Activated CD8-positive, alpha-beta T cell treated with anti-CD3 and anti-CD28 coated beads, Interleukin-2, amount 10 ng/mL, durations not matched to agents 7 days and 5 days (primary cell): ENCODE measurements at places on chromosomes 6 and 20. TPM values are rescaled to one million over a fixed set of nuclear protein-coding genes. Genes with fewer than 3 reads are reported as not detected.

Gene SLPI
- total RNA-seq: not detected

Gene STMND1
- not detected for total RNA-seq

Gene MAFB
- total RNA-seq: 0.08 TPM

Gene HSPA1L
- total RNA-seq: 3.0 TPM

Gene KCNQ5
- total RNA-seq: 10.0 TPM

Gene ZFP57
- total RNA-seq: not detected

Gene CUTA
- total RNA-seq: 187 TPM

Gene PRSS35
- total RNA-seq: not detected

- peaks cover 28% of the 10 kb centered on the region for H3K27me3 ChIP-seq
- H3K4me1 ChIP-seq: peaks cover 11% of the 10 kb centered on the region
- no peaks in the 10 kb centered on the region for H3K36me3 ChIP-seq
Observed at GRCh38 chr6:6703699-6704098, 115.2 kb downstream of the LY86 start.

DNA sequence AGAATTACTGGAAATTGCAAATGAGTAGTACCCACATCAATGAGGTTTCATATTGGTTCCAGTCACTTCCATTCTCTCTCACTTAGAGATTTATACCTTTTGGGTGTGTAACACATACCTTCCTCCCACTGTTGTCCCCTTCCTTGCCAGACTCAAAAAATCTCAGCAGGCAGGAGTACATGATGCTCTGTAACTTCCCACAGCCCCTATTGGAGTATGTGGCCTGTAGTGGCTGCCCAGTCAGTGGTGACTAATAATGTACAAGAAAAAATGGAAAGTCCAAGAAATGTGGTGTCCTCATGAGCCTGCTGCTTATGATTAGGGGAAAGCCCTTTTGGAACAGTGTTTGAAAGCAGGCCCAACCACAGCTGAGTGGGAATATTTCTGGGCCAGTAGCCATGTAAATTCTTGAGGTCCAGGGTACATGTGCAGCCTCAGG, 312.0 kb downstream of the ZFAND3 start:
- H3K27ac ChIP-seq: no peak overlapping the region
- no peaks in the 10 kb centered on the region for H3K27me3 ChIP-seq
- H3K36me3 ChIP-seq: peaks cover 8% of the 10 kb centered on the region
- peaks cover 11% of the 10 kb centered on the region for H3K4me1 ChIP-seq

GRCh38 chr20:24436160-24436559, 33.3 kb upstream of the SYNDIG1 start:
- H3K27ac ChIP-seq: no peak overlapping the region
- no peak overlapping the region for H3K4me3 ChIP-seq
- H3K36me3 ChIP-seq: no peaks in the 10 kb centered on the region
- H3K27me3 ChIP-seq: peaks cover 9% of the 10 kb centered on the region
- H3K4me1 ChIP-seq: no peaks in the 10 kb centered on the region
- no peak for DNase-seq

GRCh38 chr20:22815206-22815551, 219.9 kb upstream of the SSTR4 start:
- H3K4me3 ChIP-seq: no peak overlapping the region
- no peaks in the 10 kb centered on the region for H3K4me1 ChIP-seq
- H3K27me3 ChIP-seq: no peaks in the 10 kb centered on the region
- DNase-seq: no peak
- H3K36me3 ChIP-seq: no peaks in the 10 kb centered on the region

DNA sequence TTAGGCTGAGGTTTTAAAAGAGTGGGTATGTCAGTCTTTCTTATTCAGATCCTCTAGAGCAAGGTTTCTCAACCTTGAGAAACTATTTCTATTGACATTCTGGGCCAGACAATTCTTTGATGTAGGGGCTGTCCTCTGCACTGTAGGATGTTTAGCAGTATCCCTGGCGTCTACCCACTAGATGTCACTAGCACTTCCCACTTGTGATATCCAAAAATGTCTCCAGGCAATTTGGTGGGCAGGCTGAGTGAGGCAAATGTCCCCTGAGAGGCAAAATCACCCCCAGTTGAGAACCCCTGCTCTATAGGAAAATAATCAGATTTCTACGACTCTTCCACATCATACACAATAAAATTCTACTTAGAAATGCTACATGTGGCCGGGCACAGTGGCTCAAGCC, 7.7 kb upstream of the ZKSCAN8 start:
- no peak overlapping the region for H3K27ac ChIP-seq
- peak; percentile 51 for DNase-seq

- DNase-seq: no peak
- no peak overlapping the region for H3K27ac ChIP-seq
- H3K36me3 ChIP-seq: peaks cover 37% of the 10 kb centered on the region
- H3K27me3 ChIP-seq: no peaks in the 10 kb centered on the region
Observed at GRCh38 chr6:142937986-142938385, 7.0 kb downstream of the HIVEP2 start.

GRCh38 chr6:85472744-85473143, 22.9 kb downstream of the NT5E start:
- H3K4me3 ChIP-seq: no peak overlapping the region
- no peak overlapping the region for H3K27ac ChIP-seq
- H3K4me1 ChIP-seq: peaks cover 13% of the 10 kb centered on the region
- peaks cover 8% of the 10 kb centered on the region for H3K36me3 ChIP-seq
- DNase-seq: no peak

DNA sequence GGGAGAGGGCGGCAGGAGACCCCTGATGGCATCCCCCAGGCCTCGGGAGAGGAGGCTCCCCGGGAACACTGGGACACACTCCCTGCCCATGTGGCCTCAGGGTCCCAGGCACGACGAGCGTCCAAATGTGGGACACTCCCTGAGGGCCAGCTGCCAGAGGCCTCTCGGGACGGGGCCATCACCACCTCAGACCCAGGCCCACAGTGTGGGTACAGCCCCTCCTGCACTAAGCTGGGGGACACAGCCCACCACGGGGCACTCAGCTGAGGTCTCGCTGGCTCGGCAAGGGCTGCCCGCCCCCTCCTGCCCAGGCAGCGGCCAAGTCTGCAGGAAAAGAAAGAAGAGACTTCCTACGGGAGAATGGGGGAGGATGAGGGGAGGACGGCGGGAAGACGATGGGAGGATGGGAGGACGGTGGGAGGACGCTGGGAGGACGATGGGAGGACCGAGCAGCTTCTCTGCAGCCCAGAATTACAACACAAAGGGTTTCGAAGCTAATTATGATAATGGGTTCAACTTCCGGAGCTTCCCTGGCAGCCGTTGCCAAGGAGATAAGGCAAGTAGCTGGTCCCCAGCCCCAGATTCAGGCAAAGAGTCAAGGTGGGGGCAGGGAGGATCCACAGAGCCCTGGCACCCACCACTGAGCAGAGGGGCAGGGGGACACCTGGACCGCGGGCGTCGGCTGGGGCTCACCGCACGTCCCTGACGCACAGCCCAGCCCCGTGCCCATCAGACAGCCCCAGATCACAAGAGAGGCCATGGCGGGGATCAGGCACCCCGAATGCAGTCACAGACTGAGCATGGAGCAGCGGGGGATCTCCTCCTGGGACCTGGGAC, 17.5 kb downstream of the KCNQ2 start:
- no peak overlapping the region for H3K27ac ChIP-seq
- H3K4me3 ChIP-seq: no peak overlapping the region
- H3K36me3 ChIP-seq: no peaks in the 10 kb centered on the region
- H3K4me1 ChIP-seq: no peaks in the 10 kb centered on the region
- peaks cover 10% of the 10 kb centered on the region for H3K27me3 ChIP-seq

DNA sequence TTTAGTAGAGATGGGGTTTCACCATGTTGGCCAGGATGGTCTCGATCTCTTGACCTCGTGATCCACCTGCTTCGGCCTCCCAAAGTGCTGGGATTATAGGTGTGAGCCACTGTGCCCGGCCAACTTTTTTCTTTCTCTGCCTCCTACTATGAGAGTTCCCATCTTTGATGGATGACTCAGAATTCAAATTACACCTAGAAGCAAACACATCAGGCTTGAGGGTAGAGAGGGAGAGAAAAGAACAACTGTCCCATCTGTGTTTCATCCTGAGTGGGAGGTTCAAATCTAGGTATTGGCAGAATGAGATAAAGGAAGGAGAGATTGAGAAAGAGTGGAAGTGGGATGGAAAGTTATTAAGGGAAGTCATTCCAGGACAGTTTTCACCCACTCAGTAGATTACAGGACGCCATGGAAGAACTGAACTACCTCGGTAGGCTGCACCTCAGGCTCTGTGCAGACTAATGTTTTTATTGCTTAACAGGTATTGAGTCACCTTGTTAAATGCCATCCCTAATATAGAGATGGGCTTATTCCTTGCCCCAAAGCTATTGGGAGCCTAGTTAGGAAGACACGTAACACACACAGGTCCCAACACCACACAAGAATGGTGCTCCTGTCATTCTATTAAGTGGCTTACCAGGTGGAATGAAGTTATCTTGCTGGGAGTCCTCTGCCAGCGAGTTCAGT, 275.7 kb downstream of the SOX4 start:
- no peaks in the 10 kb centered on the region for H3K27me3 ChIP-seq
- peaks cover 16% of the 10 kb centered on the region for H3K4me1 ChIP-seq
- no peak for DNase-seq
- H3K36me3 ChIP-seq: no peaks in the 10 kb centered on the region
- no peak overlapping the region for H3K27ac ChIP-seq
- no peak overlapping the region for H3K4me3 ChIP-seq

- no peak for DNase-seq
- peaks cover 28% of the 10 kb centered on the region for H3K4me1 ChIP-seq
- H3K27ac ChIP-seq: no peak overlapping the region
- H3K36me3 ChIP-seq: peaks cover 26% of the 10 kb centered on the region
- H3K27me3 ChIP-seq: no peaks in the 10 kb centered on the region
- no peak overlapping the region for H3K4me3 ChIP-seq
Observed at GRCh38 chr20:2889209-2889608, 15.9 kb downstream of the PTPRA start.

DNA sequence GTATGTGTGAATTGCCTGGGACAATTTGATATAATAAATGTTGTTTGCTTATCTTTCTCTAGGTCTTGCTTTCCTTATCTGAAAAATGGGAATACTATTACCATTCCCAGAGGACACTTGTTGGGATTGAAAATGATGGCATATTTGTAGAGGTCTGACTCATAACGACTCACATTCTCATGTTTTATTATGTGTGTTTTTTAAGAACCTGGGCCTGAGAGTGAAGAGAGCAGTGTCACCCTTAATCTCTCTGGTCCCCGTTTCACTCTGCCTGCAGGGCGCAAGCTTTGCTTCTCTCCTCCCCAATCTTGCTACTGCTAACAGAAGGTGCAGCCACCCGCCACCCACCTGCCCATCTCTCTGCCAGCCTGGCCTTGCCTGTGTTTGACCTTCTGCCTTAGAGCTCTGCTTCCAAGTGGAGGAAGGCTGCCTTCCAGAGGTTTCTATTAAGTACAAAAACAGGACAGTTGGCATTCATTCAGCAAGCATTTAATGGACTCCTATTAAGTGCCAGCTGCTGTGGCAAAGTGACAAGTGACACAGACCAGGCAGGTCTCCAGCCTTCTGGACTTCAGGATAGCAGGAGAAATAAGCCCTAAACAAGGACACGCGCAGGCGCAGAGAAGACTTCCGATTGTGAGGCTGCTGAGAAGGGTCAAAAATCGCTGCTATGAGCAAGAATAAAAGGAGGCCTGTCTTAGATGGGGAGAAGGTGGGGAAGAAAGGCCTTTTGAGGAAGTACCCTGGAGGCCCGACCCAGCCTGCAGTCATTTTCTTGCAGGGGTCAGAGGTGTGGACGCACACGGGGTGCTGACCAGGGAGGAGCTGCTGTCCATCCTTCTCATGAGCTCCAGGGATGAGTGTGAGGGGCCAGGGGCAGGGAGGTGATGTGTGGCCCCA, 112.5 kb downstream of the JPH2 start:
- H3K27me3 ChIP-seq: peaks cover 11% of the 10 kb centered on the region
- DNase-seq: no peak
- H3K36me3 ChIP-seq: no peaks in the 10 kb centered on the region

DNA sequence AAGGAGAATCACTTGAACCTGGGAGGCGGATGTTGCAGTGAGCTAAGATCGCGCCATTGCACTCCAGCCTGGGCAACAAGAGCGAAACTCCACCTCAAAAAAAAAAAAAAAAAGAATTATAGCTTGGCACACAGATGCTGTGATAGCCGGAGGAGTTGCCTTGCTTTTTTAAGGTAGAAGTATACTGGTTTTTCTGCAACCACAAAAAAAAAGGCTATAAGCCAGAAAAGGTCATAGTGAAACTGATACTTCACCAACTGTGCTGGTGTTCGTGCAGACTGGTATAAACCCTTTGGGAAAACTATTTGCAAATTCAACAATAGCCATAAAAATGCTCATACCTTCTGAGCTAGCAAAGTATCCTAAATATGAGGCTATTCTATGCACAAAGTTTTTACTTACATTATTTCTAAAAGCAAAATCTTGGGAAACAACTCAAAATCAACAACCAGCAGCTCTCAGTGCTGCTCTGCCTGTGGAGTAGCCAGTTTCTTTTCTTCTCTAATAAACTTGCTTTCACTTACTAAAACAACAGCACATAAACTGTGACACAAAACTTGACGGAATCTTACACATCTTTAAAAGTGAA, 44.0 kb downstream of the B4GALT5 start:
- H3K36me3 ChIP-seq: peaks cover 7% of the 10 kb centered on the region
- H3K4me1 ChIP-seq: peaks cover 42% of the 10 kb centered on the region
- peak; percentile 46 for DNase-seq
- H3K27ac ChIP-seq: peak overlapping the region; percentile 80
- peaks cover 4% of the 10 kb centered on the region for H3K27me3 ChIP-seq
- H3K4me3 ChIP-seq: peak overlapping the region; percentile 57

GRCh38 chr6:25392372-25392771, 113.2 kb downstream of the CARMIL1 start:
- H3K4me3 ChIP-seq: no peak overlapping the region
- no peaks in the 10 kb centered on the region for H3K27me3 ChIP-seq
- H3K27ac ChIP-seq: no peak overlapping the region
- no peaks in the 10 kb centered on the region for H3K36me3 ChIP-seq
- peaks cover 2% of the 10 kb centered on the region for H3K4me1 ChIP-seq

- H3K27ac ChIP-seq: no peak overlapping the region
- H3K36me3 ChIP-seq: peaks cover 5% of the 10 kb centered on the region
- no peak overlapping the region for H3K4me3 ChIP-seq
Observed at GRCh38 chr6:149057464-149057840, 260.1 kb upstream of the TAB2 start.

DNA sequence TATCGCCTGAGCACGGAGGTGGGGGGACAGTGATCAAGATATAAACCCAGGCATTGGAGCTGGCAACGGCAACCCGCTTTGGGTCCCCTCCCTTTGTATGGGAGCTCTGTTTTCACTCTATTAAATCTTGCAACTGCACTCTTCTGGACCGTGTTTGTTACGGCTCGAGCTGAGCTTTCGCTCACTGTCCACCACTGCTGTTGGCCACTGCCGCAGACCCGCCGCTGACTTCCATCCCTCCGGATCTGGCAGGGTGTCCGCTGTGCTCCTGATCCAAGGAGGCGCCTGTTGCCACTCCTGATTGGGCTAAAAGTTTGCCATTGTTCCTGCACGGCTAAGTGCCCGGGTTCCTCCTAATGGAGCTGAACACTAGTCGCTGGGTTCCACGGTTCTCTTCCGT, 48.9 kb upstream of the CD83 start:
- no peak for DNase-seq
- H3K36me3 ChIP-seq: no peaks in the 10 kb centered on the region
- peaks cover 17% of the 10 kb centered on the region for H3K4me1 ChIP-seq
- H3K4me3 ChIP-seq: no peak overlapping the region
- H3K27me3 ChIP-seq: peaks cover 9% of the 10 kb centered on the region

GRCh38 chr6:121579478-121579877, 144.0 kb downstream of the GJA1 start:
- H3K27me3 ChIP-seq: no peaks in the 10 kb centered on the region
- H3K4me3 ChIP-seq: no peak overlapping the region
- no peak for DNase-seq

GRCh38 chr6:150033207-150033771, 8.0 kb upstream of the RAET1L start:
- H3K27me3 ChIP-seq: peaks cover 42% of the 10 kb centered on the region
- H3K36me3 ChIP-seq: no peaks in the 10 kb centered on the region
- no peak overlapping the region for H3K4me3 ChIP-seq
- no peak overlapping the region for H3K27ac ChIP-seq

GRCh38 chr20:49704932-49705336, 8.7 kb downstream of the B4GALT5 start:
- H3K27ac ChIP-seq: no peak overlapping the region
- H3K4me3 ChIP-seq: no peak overlapping the region
- no peak for DNase-seq
- peaks cover 40% of the 10 kb centered on the region for H3K4me1 ChIP-seq
